ENCODE measurements at places on chromosomes 7 and 10.

- no peak for DNase-seq
Observed at GRCh38 chr7:18638594-18639452, 143.3 kb downstream of the HDAC9 start.

DNA sequence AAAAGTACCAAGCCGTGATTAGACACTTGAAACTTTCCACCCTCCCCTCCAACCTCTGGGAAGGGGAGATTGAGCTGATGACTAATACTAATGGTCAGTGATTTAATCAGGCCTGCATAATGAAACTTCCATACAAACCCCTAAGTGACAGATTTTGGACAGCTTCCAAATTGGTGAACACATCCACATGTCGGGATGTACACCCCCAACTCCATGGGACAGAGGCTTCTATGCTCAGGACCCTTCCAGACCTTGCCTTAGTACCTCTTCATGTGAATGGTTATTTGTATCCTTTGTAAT lies 4.8 kb downstream of the NUB1 start:
- DNase-seq: no peak

DNA sequence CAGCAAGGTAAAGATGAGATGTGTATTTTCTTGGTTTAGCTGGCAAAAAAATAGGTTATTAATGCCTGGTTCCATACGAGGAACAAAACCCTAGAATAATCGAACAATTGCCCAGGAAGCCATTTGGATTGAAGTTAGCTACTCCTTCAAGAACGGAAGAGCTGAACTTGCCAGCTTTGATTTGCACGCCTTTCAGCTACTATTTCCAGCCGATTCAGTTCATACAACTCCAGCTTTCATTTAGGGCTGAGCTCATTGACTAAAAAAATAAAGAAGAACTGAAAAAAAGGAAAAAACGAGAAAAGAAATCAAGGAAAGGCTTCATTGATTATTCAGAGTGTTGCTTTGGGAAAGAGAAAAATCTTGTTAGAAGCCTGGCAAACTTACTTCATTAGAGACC lies 60.4 kb downstream of the PTN start:
- no peak for DNase-seq

DNA sequence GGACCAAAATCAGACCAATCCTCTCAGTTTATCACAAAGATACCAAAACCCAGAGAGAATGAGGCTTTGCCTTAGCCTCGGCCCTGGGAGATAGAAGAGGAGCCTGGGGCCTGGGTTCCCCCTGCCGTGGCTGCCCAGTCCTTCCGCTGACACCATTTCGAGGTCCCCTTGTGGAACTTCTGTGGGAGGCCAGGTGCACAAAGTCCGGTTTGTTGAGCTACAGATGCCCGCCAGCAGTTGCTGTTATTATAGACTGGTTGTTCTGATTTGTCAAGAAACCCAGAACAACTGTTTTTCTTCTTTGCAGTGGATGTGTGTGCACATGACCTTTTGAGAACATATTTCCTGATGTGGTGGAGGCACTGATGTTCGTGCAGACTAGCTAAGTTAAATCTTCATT lies 47.6 kb downstream of the CUX1 start:
- no peak for DNase-seq

- no peak for DNase-seq
Observed at GRCh38 chr7:137895301-137896221, 48.8 kb upstream of the DGKI start.

DNA sequence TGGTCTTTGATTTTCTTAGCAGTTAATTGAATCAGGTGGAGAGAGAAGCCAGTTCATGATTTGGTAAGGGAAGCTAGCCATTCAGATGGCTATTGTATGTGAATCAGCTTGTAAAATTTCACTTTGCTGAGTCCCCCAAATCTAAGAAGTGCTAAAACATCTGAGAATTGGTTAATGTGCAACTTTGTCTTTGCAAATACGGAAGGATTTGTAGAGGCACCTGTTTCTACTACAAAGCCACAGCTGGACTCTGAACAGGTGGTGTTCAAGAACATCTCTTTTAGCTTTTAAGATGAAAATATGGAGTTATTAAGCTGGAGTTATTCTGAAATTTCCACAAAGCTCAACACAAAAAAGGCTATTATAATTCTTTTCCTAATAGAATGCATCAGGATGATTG lies 132.6 kb downstream of the VPS50 start:
- no peak for DNase-seq

DNA sequence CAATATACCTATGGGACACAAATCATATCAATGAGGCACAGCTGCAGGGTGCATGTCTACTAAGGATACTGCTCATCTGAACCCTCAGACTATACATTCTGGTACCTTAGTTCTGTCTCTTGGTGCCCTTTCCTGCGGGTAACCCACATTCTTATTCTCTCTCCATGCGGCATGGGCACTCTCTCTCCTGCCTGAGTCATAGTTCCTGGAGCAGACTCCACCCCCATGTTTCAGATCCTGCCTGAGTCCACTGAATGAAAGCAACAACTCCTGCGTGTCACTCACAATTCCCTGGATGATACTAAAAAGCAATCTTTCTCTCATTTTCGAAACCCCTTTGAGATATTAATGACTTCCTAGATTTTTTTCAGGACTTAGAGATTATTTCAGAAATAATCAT lies 653.1 kb upstream of the C7orf33 start:
- DNase-seq: no peak

DNA sequence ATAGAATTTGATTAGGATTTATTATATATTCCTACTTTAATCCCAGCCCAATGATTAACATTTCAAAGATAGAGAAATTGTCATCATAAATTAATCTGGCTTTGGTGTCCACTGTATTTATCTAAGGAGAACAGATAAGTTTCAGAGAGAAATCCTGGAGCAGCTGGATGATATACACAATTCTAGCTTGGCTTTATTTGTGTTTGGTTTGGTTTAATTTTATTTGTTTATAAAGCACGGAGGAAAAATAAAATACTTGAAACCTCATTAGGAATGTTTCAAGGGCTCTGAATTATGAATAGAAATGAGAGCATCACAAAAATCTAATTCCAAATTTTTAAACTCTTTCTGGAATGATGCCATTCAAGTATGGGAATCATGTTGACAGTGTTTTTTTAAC lies 42.1 kb downstream of the SEMA3D start:
- no peak for DNase-seq

- no peak for DNase-seq
Observed at GRCh38 chr10:129517680-129518057, 50.6 kb downstream of the MGMT start.

DNA sequence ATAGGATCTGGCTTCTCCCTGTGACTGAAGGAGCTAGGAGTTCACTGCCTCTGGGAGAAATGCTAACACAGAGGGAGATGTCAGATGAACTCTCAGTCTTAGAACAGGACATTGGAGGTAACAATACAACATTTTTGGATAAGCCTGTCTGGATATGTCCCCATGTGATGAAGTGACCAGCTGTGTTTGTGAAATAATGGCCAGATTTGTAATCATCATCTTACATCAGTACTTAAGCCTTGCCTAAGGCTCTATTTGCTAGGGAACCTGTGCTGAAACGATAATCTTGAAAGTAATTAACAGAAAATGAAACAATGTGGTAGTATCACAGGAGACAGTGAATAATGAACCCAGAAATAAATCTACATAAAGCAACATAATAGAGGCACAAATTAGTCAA lies 56.2 kb downstream of the CRPPA start:
- DNase-seq: no peak

DNA sequence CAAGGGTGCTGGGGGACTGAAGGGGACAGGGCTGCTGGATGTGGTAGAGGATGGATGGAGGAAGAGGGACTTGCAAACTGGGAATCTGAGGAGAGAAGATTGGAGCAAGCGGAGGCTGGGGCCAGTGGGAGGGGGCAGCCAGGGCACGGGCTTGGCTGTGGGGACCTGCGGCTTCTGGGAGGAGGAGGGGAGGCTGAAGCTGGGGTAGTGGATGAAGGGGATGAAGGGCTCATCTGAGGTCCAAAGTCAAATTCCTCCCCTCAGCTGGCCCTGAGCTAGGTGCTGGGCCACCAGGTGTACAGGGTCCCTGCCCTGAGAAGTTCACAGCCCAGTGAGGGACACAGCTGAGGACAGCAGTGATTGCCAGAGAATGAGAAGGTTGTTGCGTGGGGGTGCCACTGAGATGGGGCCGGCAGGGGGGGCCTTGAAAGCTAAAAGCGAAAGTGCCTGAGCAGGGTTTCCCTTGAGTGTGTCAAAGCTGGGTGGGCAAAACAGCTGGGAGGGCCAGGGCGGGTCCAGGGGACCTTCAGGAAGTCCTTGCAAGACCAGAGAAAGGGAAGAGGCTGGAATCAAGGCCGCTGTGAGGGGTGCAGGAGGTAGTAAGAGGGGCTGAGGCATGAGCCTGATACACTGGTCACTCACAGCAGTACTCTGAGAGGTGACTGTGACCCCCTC lies 75.2 kb downstream of the MYL10 start:
- DNase-seq: no peak

DNA sequence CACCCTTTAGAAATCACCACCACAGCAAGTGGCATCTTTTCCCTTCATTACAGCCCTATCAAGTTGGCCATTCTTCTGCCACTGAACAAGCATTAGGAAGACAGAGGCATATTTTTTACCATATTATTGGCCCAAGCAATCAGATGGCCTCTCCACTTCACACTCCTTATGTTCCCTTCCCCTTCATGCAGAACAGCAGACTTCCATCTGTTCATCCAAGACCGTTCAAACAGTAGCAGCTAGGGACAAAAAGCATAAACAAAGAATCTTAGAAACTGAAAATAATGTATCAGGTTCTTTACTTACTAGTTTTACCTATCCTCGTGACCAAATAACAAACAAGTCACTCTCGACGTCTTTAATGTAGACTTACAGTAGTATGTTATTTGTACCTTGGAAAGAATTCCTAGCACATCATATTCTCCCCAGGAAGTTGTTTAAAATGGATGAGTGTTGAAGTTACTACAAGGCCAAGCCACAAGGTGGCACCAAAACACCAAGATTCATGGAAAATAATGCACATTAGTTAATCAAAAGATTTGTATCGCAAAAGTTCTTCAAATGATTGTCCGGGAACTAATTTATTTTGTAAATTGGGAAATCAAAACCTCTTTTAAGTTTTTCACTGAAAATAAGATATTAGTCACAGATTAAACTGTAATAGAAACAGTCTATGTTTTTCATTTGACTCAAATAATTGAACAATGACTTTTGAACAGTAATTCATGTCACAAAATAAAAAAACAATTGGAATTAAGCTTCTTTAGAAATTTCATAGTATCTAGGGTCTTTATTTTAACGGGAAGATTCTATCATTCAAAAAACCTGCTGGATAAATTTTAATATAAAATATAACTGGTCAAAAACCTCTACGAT lies 112.1 kb downstream of the VPS41 start:
- DNase-seq: peak; percentile 2

GRCh38 chr7:129612112-129613015 lies 844 bp downstream of the NRF1 start:
- DNase-seq: no peak

DNA sequence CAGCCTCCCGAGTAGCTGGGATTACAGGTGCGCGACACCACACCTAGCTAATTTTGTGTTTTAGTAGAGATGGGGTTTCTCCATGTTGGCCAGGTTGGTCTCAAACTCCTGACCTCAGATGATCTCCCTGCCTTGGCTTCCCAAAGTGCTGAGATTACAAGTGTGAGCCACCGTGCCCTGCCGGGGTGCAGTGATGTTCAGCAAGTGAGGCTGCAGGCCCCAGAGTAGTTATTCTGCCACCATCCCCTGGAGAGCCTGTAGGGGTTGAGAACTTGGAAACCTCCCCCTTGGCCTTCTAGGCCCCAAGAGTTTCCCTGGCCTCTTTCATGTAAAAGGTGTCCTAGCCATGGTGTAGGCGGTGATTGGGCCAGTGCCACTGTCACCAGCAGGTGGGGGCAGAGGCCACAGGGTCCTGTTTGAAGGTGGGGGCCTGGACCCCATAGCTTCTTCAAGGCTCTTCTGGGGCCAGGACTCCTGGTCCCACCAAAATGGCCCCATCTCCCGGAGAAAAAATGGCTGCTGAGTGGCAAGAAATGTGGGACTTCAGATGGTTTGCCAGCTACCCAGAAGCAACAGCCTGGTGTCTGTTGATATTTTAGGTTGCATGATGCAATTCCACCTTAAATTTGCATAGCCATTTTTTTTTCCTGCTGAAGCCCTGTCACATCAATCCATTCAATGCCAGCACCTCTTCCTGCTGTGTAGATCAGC lies 25.5 kb upstream of the INMT start:
- no peak for DNase-seq

GRCh38 chr10:124138195-124138882 lies 44.9 kb upstream of the CHST15 start:
- DNase-seq: no peak
